ENCODE measurements at places on chromosomes 11 and 22.

GRCh38 chr11:83000381-83000780 is 71.3 kb downstream of the RAB30 start:
- no peak for DNase-seq

DNA sequence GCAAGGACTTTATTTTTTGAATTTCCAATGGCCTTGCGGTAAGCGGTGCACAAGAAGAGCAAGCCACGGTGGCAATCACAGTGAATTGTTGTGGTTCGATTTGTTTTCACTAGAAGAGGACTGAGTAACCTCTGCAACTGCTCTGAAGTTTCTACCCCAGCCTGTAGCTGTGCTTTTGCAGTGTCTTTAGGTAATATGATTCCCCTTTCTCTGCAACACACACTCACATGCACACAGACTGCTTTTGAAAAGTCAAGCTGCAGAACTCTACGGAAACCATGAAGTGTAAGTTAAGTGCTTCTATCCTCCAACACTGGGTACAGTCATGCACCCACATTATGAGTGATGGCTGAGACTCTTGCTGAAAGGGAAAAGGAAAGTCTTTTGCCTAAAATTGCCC is 38.4 kb downstream of the CD44 start:
- DNase-seq = no peak

- no peak for DNase-seq
Measured at GRCh38 chr11:58907780-58908179, 31.5 kb upstream of the GLYATL1 start.

- no peak for DNase-seq
Measured at GRCh38 chr22:35158336-35158735, 92.4 kb downstream of the ISX start.

- no peak for DNase-seq
Measured at GRCh38 chr11:126492331-126493082, 137.0 kb downstream of the ST3GAL4 start.

DNA sequence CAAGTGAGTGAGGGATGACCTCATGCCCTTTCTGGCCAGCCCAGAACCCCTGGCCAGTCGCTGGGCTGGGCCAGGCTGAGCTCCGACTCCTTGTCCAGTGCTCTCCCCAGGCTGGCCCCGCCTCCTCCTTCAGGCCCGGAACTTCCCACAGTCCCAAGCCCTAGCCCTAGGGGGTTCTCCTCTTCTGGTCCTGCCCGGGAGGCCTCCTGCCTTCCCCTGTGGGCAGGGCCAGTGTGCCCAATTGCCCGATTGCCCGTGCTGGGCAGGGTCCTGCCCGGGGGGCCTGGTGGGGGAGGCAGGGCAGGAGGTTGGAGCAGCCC is 4.2 kb downstream of the TCIRG1 start:
- DNase-seq = no peak

DNA sequence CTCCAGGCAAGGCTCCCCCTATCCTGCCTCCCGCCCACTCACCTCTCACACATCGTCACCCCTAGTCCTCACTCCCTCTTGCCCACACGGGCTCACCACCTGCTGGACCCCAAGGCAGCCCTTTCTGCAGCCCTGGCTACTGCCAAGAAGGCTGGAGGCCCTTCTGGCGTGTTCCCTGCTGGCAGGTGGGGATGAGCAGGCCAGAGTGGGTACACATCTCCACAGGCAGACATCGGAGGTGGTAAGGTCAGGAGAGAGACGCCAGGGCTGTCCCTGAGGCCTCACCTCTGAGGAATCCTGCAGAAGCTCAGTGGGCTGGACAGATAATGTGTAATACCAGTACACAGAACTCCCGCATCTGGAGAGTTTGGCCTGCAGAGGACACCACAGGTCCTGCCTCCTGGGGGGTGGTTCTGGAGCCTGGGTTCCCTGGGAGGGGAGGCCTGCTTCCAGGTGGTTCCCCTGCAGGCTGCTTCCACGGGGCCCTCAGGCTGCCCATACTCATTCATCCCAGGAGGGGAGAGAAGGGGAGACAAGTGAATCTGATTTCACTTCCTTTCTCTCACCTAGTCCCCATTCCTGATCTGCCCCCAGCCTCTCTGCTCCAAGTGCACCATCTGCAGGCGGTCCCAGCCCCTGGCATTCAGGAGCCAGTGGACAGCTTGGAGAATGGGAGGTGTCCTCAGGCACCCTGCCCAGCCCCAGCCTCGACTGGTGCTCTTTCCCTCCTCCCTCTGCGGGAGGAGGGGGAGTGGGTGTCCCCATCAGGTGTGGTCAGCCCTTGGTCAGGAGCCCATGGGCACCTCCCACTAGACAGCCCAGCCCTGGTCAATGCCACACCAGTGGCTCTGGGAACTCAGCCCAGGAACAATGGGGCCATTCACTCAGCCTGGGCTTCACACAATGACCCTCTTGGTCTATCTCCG is 6.1 kb upstream of the CHST1 start:
- no peak for DNase-seq

DNA sequence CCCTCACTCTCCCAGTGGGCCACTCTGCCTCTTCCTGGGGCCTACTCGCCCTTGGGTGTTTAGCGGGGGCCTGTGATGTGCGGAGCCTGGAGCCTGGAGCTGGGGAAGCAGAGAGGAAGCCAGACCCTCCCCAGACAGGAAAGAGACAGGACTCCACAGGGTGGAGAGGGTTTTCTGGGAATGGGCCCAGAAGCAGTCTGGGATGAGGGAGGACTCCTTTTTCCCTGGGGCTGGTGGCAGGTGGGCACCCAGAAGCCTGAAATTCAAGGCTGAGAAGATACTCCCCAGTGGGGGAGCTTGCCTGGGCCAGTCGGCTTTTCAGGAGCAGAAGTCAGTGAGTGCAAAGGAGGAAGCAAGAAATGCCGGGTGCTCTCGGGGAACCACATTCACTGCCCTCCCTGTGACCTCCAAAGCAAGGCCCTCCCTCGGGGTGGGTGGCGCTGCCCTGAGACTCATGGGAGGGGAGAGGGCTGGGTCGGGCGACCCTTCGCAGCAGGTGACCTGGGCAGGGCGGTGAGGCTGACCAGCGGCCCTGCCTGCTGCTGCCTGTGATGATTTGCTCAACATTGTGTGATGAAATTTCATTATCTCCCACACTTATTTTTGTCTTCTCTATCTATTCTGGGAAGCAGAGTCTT is 1377.4 kb downstream of the BRD1 start:
- no peak for DNase-seq

GRCh38 chr22:43005106-43005505 is 9.8 kb downstream of the PACSIN2 start:
- DNase-seq = no peak

DNA sequence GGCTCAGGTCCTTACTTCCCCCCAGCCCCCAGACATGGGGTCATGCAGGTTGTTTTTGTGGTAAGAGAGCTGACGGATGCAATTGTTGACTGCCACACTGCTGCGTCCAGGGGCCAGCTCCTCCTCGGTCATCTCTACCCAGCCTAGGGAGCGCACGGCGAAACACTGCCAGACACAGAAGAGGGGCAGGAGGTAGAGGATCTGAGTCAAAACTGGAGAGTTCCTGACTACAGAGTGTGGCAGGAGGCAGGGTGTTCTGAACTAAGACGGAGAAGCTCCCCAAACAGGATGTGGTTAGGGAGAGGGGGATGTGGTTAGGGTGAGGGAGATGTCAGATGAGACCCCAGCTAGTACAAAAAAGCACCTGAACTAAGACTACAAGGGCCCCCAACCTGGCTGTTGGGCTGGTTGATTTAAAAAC is 12.3 kb downstream of the SMPD1 start:
- peak; percentile 44 for DNase-seq

GRCh38 chr11:10096987-10097386 is 197.0 kb downstream of the SBF2 start:
- no peak for DNase-seq

GRCh38 chr11:60855726-60856633 is at the start of gene PTGDR2:
Gene PTGDR2, minus strand, starts transcription at chr11:60855950. Its CDS starts 2,228 bp downstream, at chr11:60853722.
- DNase-seq = peak; percentile 47

DNA sequence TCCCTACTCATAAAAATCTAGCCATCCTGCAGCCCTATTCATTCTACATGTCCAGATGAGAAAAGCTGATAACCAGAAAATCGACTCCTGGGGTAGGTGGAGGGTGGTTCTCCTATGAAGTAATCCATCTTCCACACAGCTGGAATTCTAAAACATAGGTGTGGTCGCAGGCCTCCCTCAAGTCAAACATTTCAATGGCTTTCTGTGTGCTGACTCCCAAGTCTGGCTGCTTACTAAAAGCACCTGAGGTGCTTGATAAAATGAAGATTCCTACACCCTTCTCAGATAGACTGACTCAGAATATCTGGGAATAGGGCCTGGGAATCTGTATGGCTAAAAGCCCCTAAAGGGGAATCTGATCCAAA is 26.1 kb downstream of the IRAG1 start:
- DNase-seq = no peak

GRCh38 chr11:36635066-36635862 is 37.2 kb upstream of the RAG2 start:
- DNase-seq = no peak

- DNase-seq = no peak
Measured at GRCh38 chr11:88604260-88604659, 266.7 kb upstream of the CTSC start.

DNA sequence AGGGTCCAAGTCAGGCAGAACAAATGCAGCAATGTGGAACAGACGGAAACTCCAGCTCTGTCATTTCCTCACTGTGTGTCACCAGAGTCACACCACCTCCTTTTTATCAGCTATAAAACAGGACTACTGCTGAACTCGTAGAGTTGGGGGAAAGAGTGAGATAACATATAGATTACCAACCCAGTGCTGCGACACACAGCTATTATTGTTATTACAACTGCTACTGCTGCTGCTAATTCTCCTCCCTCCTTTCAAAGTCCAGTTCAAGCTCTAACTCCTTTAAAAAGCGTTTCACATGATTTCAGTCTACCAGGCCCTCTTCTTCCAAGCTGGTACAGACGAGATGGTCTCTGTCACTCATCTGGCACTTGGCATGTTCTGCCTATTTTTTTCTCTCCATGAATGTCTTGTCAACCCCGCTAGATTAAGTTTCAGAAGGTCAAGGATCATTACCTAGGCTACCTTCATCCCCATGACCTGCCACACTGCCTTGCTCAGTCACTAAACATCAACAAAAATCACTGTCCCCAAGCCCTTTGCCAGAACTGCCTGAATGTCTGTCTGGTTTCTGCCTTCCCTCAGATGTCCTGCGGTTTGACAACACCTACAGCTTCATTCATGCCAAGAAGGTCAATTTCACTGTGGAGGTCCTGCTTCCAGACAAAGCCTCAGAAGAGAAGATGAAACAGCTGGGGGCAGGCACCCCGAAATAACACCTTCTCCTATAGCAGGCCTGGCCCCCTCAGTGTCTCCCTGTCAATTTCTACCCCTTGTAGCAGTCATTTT is 3.7 kb upstream of the MTFP1 start:
- DNase-seq = peak; percentile 39

DNA sequence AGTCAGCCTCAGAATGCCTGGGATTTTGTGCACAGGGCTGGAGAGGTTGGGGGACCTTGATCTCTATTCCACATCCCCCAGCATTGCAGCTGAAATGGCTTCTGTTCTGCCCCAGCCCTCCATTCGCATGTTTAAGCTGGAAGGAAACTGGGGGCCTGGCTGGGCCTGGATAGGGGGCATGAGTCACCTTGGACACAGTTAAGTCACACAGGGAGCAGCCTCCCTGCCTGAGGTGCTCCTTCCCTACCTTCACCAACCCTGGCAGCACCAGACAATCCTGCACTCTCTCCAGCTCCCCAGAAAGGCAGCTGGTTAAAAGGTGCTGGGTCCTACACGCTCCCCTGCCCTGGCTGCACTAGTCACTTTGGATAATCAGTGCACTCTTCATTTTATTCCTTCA is 763 bp downstream of the SMIM45 start:
- no peak for DNase-seq

DNA sequence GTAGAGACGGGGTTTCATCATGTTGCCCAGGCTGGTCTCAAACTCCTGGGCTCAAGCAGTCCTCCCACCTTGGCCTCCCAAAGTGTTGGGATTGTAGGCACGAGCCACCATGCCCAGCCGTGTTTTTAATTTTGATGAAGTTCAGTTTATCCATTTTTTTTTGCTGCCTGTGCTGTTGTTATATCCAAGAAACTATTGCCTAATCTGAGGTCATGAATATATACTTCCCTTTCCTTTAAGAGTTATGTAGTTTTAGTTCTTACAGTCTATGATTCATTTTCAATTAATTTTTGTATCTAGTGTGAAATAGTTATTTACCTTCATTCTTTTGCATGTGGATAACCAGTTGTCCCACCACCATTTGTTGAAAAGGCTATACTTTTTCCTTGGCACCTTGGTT is 50.3 kb upstream of the SORL1-AS1 start:
- DNase-seq = no peak

- DNase-seq = no peak
Measured at GRCh38 chr11:70437111-70437784, 38.9 kb downstream of the CTTN start.

- DNase-seq = no peak
Measured at GRCh38 chr11:65516135-65516968, 8.5 kb upstream of the SCYL1 start.

DNA sequence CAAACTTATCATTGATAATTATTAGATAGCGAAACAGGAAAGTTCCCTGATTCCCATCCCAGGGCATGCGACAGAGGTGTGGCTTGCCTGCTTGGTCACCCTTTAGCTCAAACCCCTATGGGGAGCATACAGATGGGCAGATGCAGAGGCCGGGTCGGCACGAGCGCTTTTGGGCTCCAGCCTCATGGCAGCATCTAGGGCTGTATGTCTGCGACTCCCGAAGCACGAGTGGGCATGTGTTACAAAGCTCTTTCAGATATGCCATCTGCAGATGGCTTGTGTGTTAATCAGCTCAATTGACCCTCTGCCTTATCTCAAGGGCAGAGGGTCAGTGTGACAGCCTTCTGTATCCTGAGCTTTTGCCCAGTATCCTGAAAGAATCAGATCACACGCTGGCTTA is 2069.3 kb upstream of the RAG2 start:
- no peak for DNase-seq

DNA sequence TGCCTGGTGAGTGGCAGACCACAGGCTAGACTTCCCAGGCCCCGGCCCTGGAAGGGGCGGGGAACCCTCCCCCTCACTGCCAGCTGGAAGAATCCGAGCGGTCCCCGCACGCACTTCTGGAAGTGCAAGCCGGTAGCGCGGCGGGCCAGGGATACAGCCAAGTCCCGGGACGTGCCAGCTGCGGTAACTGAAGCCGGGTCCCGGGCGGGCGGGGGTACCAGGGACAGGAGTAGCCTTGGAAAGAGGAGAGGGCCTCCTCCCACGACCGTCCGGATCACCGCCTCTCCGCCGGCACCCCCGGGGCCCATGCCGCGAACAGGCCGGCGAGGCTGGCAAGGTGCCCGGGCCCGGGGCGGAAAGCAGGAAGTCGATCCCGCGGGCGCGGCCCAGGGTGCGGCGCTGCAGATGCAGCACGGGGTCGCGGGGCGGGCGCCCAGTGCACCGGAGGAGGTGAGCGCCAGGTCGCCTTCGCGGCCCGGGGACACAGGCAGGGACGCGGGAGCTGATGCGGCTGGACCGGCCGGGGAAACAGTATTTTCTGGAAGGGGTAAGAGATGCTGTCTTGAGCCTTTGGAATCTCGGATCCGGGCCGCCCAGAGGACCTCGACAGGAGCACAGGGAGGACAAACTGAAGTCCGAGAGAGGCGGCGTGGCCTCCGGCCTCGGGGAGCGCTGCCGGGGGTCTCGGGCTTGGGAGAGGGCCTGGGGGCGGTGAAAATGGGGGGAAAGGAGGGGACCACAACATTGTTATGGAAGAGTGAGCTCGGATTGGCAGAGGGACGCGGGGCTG is 783 bp upstream of the SLC35C1 start:
- DNase-seq = peak; percentile 92
